Tongue (tissue), 3 donors: ENCODE measurements at places on chromosomes 7 and 10. TPM values are rescaled to one million over a fixed set of nuclear protein-coding genes. Genes with fewer than 3 reads are reported as not detected.

DNA sequence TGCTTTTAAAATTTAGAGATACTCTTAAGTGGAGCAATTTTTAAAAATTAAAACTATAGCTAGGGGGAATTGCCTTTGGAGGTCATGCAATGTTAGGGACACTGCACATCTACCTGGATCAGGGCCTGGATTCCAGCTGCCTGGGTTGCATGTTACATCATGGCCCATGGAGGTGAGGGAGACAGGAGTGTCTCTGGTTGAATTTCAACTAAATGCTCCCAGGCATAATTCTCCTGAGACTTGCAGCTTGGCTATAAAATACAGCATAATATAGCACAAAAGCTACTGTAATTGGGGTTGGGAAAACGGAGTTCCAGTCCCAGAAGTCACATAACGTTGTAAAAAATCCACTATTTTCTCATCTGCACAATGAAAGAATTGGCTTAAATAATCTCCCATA lies 782.5 kb downstream of the LRMDA start:
- no peak for DNase-seq

GRCh38 chr7:87188930-87189329 lies 30.6 kb downstream of the TMEM243 start:
- no peak for DNase-seq

DNA sequence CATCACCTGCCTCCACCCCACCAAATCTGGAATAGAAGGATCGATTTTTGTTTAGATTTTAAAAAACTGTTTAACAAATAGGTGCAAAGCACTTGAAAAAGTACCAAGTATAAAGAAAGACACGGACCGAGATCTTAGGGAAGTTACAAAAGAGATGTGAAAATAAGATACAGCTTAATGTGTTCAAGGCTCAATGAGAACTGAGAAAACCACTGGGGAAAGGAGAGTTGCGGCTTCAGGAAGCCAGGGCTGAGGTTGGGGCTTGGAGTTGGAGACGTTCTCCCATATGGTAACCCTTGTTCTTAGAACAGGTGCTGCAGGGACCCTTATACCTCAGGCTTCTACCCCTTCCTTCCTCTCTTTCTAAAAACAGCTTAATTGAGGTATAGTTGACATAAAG lies 140.2 kb downstream of the FANK1 start:
- no peak for DNase-seq

DNA sequence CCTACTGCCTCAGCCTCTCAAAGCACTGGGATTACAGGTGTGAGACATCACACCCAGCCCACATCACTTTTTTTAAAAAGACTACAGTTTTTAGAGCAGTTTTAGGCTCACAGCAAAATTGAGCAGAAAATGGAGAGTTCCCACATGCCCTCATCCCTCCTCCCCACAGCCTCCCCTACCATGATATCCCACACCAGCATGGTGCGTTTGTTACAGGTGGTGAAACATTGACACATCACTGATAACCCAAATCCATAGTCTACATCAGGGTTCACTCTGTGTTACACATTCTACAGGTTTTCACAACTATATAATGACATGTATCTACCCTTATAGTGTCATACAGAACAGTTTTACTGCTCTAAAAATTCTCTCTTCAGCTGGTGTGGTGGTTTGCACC lies 24.3 kb upstream of the TOMM7 start:
- DNase-seq: no peak

The PRXL2A gene
- 91.7 TPM for total RNA-seq

- no peak for DNase-seq
Measured at GRCh38 chr7:30652132-30652531, 30.1 kb downstream of the CRHR2 start.
